ENCODE measurements at places on chromosomes 5 and 9. TPM values are rescaled to one million over a fixed set of nuclear protein-coding genes. Genes with fewer than 3 reads are reported as not detected.

Gene LURAP1L
- polyA plus RNA-seq, result not detected

Gene TNFAIP8
- 183 TPM for polyA plus RNA-seq

Gene PTPRD
- polyA plus RNA-seq, result not detected

DNA sequence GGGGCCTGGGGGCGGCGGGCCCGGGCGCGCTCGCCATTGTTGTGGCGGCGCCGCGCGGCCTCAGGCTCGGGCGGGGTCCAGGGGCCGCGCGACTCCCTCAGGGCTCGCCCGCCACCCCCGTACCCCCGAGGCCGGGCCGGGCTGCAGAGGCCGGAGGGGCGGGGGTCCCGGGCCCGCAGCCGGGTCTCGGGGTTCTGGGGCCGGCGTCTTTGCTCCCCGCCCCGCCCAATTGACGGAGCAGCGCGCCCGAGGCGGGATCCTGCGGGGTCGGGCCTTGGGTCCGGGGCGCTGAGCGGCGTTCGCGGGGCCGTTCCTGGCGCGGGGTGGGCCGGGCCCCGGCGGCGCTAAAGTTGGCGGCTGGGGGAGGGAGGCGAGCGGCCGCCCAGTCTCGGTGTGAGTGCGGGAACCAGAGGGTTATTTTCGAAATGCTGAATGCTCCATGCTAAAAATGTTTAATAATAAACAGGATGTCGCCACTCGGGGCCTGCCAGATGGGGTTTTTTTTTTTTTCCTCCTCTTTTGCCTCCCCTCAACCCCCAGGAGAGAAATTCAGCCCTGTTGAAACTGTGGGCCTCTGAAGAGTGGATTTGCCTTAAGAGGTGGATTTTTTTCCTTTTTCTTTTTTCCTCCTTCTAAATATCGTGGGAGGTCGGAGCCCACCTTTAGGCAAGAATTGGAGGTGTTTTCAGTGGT lies 724 bp downstream of the PRRC2B start:
- peak overlapping the region; percentile 88 for H3K27ac ChIP-seq
- no peaks in the 10 kb centered on the region for H3K36me3 ChIP-seq
- peaks cover 58% of the 10 kb centered on the region for H3K4me1 ChIP-seq
- no peaks in the 10 kb centered on the region for H3K27me3 ChIP-seq
- peak overlapping the region; percentile 88 for H3K4me3 ChIP-seq
- DNase-seq, result peak; percentile 57

DNA sequence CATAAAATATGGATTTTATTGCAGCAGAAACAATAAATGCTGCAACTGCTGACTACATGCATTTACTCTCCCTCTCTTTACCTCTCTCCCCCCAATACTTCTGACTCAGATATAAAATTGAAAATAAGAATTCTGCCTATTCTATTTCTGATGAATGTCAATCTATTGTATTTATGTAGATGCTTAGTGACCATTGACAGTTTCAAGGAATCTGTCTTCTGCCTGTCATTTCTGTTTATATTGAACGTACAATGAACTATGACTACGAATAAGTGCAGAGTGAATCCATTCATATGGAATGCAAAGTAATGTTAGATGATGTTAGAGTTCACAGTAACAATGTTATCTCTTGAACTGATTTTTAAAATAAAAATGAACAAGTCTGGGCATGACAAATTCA lies 898 bp downstream of the CDH10 start:
- H3K27me3 ChIP-seq, result no peaks in the 10 kb centered on the region
- H3K4me1 ChIP-seq, result no peaks in the 10 kb centered on the region
- no peak for DNase-seq
- H3K27ac ChIP-seq, result no peak overlapping the region

Gene WDR38
- not detected for polyA plus RNA-seq

DNA sequence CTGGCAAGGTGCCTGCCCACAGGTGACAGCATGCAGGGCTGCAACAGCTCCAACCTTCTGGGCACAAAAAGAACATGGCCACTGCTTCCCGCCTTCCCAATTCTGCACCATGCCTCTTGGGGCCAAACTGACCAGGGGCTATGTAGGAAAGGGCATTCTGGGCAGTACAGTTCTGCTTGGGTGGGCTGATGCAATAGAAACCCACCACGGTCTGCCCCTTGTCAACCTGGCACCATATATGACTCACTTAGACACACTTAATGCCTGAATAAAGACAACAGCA lies 40.2 kb upstream of the FCN1 start:
- no peak overlapping the region for H3K4me3 ChIP-seq
- H3K27me3 ChIP-seq, result no peaks in the 10 kb centered on the region
- no peak for DNase-seq
- H3K4me1 ChIP-seq, result no peaks in the 10 kb centered on the region

- H3K4me1 ChIP-seq, result no peaks in the 10 kb centered on the region
- no peaks in the 10 kb centered on the region for H3K27me3 ChIP-seq
- H3K36me3 ChIP-seq, result no peaks in the 10 kb centered on the region
- H3K27ac ChIP-seq, result no peak overlapping the region
- no peak overlapping the region for H3K4me3 ChIP-seq
- no peak for DNase-seq
These were observed 173.9 kb upstream of the TNC start for GRCh38 chr9:115291841-115292240.

Gene SCGB3A2
- not detected for polyA plus RNA-seq

Gene FOXD4L4
- not detected for polyA plus RNA-seq

DNA sequence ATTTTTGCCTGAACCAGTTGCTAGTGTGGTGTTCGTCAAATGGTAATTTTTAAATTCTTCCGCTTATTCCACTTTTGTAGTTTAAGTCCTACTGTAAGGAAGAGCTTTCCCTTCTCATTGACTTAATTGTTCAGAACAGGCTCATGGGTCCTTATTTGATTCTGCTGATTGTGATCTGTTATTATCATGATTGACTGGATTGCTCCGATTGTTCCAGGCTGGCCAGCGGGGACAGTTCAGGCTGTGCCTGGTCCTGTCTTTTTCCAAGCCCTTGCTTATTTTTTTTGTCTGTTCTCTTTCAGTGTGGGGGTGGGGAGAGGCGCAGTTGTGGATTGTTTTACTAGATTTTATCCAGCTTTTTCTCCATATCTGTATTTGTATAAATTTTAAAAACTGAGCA lies 52.4 kb downstream of the TRIO start:
- no peaks in the 10 kb centered on the region for H3K36me3 ChIP-seq
- DNase-seq, result no peak
- H3K4me1 ChIP-seq, result no peaks in the 10 kb centered on the region
- no peak overlapping the region for H3K4me3 ChIP-seq

DNA sequence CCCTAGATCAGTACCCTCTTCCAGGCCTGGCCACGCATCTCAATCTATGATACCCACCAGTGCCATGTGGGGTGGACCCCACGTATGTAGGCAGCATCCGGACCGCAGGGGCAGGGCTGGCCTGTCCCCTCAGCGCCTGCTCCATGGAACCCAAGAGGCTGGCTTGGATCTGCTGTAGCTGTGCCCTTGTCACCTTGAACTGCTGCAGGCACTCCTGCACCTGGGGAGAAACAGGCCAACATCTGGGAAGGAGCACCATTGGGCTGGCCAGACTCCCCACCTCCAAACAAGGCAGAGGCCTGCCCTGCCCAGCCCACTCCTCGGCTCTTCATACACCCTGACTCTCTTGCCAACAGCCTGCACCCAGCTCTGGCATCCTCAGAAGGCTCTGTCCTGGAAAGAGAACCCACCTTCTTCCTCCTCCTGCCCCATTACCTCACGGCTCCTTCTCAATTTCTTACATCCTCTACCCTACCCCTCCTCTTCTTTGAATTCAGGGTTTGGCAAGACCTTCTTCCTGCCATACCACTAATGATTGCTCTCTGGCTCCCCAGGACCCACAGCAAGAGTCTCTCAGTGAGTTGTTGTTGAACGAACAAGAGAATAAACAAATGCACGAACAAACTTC lies 7.7 kb downstream of the HK3 start:
- H3K4me1 ChIP-seq, result no peaks in the 10 kb centered on the region
- H3K36me3 ChIP-seq, result no peaks in the 10 kb centered on the region
- no peak overlapping the region for H3K4me3 ChIP-seq
- H3K27me3 ChIP-seq, result no peaks in the 10 kb centered on the region
- H3K27ac ChIP-seq, result no peak overlapping the region

DNA sequence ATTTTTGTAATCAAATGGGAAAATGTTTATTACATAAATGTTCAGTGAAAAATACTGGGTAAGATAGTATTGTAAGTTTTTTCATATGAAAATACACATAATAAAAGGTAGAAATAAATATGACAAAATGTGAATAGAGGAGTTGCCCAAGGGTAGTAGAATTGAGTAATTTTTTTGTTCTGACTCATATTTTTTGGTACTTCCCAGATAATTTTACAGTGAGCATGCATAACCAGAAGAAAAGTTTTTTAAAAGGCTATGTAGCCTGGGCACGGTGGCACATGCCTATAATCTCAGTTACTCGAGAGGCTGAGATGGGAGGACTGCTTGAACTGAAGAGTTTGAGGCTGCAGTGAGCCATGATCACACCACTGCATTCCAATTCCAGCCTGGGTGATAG lies 116.9 kb downstream of the PIP5K1B start:
- peaks cover 6% of the 10 kb centered on the region for H3K27me3 ChIP-seq
- DNase-seq, result no peak
- no peaks in the 10 kb centered on the region for H3K4me1 ChIP-seq

DNA sequence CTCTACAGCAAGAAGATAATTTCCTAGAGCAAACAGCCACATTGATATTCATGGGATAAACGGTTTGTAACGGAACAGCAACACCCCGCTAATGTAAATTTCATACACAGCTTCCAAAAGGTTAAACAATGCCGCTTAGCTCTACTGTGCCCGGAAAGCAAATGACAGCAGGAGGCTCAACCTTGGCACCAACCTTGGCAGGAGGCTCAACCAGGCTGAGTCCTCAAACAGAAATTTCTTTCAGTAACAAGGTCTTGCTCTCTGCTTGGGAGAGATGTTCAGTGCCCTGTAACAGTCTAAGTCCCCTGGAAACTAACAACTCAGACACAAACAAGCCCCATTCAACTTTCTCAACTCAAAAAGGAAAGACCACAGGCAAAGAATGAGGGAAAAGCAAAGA lies 11.1 kb upstream of the PPP1R2B start:
- no peak overlapping the region for H3K4me3 ChIP-seq
- DNase-seq, result no peak
- H3K27ac ChIP-seq, result no peak overlapping the region
- H3K27me3 ChIP-seq, result no peaks in the 10 kb centered on the region
- no peaks in the 10 kb centered on the region for H3K4me1 ChIP-seq
- no peaks in the 10 kb centered on the region for H3K36me3 ChIP-seq

DNA sequence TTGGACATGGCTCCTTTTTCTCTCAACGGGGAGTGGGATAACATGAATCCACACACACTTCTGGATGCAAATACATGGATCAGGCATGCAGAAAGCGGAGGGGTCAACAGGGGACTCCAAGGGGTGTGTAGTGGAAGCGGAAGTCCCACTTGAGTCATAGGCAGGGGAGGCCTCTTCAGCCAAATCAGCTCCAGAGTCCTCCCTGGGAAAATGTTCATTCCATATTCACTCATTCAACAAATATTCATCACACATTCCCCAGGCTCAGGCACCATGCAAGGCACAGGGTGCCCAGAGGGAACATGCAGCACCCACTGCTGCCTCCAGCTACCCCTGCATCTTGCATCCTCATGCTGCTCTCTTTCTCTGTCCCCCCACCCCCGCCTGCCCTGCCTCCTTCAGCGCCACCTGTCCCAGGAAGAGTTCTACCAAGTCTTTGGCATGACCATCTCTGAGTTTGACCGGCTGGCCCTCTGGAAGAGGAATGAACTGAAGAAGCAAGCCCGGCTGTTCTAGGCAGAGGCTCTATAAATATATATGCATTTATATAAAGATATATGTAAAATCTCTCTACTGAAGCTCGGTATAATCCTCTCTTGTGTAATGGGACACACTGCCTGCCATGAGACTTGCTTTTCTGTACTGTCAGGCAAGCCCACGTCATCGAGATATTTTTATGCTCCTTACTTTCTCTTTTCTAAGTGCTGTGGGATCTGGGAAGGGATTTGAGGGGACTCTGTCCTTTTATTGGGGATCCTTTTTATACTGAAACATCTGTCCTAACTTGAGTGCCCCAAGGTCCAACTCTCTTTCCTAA lies 13.6 kb upstream of the AFAP1L1 start:
- H3K4me3 ChIP-seq, result no peak overlapping the region
- H3K27me3 ChIP-seq, result peaks cover 3% of the 10 kb centered on the region
- H3K36me3 ChIP-seq, result no peaks in the 10 kb centered on the region
- H3K27ac ChIP-seq, result no peak overlapping the region

GRCh38 chr5:131068076-131068475 lies 97.0 kb downstream of the HINT1 start:
- H3K27me3 ChIP-seq, result no peaks in the 10 kb centered on the region
- H3K4me1 ChIP-seq, result peaks cover 19% of the 10 kb centered on the region
- DNase-seq, result no peak
- no peak overlapping the region for H3K4me3 ChIP-seq
- H3K27ac ChIP-seq, result peak overlapping the region; percentile 20
